ENCODE measurements at places on chromosomes 5 and 9.

- no peak for DNase-seq
Measured at GRCh38 chr9:128125580-128126354, 1.8 kb downstream of the PTGES2 start.

DNA sequence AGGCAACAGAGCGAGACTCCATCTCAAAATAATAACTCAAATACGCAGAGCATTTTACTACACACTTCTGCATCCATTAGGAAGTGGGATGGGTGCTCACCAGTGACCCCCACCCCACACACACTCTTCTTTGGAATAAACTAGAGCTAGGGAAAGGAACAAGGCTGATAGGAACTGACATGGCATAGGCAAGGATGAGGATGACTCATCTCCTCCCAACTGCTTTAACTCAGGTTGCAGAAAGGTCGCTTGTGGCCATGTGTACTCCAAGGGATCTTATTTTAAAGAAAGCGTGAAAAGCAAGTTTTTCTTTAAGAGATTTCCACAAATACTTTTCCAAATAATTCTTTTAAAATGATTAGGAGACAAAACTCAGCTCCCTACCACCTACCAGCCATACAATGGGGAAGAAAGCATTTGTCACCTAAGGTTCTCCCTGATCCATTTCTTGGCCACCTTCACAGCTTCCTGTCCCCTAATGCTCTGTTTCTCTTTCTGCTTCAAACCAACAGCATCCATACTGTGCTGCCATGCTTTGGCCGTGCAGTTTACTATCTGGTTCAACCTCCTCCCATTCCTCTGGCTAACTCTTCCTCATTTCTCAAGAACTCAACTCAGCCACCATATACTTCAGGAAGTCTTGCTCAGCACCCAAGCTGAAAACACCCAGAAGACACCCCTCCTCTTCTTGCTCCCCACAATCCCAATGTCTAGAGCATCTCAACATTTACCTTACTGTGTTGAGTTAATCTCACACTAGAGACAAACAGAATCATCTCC is 211.9 kb downstream of the ACTL7B start:
- DNase-seq = no peak

GRCh38 chr5:132489871-132490483 is 596 bp downstream of the IRF1 start:
- no peak for DNase-seq

- DNase-seq = no peak
Measured at GRCh38 chr5:102958481-102959011, 161.4 kb downstream of the GIN1 start.

GRCh38 chr5:168995024-168995423 is 305.9 kb downstream of the SLIT3 start:
- peak; percentile 47 for DNase-seq

DNA sequence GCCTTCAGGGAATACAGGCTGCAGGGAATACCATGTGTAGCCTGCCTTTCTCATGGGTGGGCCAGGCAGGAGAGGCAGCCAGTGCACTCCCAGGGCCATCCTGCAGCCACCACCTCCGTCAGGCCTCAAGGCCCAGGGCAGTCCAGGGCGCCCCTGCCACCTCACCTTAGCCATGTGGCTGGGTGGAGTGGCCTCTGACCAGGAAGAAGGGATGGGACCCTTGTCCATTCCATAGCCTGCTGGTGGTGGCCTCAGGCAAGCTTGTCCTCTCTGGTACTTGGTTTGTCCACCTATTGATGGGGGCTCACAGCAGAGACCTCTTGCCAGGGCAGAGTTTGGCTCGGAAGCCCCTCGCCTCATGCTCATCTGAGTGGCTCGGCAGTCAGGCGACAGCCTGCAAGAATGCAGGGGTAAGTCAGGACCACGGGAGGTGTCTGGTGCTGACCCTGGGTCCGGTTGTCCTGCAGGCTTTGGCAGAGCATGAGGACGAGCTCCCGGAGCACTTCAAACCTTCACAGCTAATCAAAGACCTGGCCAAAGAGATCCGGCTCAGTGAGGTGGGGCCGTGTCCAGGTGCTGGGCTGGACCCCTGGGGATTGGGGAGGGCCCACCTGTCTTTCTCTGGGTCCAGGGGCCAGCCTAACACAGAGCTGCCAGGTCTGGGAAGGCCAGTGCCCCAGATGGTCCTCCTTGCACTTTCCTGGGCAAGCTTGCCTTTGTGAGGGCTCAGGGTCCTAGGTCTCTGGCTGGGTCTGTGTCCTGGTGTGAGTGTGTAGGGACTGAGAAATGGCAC is 82.9 kb downstream of the PHF2 start:
- DNase-seq = no peak

DNA sequence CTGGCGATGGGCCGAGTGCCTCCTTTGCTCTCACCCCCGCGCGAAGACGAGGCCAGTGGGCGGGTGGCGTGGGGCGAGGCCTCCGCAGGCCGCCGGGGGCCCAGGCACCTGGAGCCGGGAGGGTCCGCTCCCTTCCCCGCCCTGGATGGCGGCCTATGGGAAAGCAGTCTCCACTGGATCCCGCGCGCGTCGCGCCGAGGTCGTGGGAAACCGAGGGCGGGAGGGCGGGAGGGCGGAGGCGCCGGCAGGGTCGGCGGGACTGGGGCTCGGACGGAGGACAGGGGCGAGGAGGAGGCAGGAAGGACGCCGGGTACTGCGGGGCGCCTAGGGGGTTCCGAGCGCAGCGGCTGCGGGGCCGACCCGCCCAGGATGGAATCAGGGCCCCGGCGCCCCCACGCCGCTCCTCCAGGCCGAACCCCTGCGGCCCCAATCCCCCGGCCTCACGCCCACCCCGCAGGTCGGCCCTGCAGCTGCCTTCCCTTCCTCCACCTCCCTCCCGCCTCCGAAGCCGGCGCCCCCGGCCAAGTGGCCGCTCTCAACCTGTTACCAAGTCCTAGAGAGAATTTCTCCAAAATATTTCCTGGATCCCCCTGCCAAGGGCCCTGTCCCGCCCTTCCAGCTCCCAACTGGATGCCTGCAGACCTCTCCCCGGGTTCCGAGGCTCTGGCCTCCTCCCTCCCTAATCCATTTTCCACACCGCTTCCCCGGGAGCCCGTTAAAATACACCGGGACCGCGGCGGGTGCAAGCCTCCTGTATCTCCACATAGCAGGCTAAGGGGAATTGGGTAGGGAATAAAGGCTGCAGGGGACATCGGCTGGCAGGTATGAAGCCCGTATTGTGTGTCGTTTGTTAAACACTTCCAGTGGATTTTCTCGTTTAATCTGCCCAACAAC is 146.3 kb downstream of the ERCC6L2 start:
- DNase-seq = peak; percentile 27

GRCh38 chr5:108266242-108266641 is 115.7 kb downstream of the FBXL17 start:
- DNase-seq = no peak

DNA sequence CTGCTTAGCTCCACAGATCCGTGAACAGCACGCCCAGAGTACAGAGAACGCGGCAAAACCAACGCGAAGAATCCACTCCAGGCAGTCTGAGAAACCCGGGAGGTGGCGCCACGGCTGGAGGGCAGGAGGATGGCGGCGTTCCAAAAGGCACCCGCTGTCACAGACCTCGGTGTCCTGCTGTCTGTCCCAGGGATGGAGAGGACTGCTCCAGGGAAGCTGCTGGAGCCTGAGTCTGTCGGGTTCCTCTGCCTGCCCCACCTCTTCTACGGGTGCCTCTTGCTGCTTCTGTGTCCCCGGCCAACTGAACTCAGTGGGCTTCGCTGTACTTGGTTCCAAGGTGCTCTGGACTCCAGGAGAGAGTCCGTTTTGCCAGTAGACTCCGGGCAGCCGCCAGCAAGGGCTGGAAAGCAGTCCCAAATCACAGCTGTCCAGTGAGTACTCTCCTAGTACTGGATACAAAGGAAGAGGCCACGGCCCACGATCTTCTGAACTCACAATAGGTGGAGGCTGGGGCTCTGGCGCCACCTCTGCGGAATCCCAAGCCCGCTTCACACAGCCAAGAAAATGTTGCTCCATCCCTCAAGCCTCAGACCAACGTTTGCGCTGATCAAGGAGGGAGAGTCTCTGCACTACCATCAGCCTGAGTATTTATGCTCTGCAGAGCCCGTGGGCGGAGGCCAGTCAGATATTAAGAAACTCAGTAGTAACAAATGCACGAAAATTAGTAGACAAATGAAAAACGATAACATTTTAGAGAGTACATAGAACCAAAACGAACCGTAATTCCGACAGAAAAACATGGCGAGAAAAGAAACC is 440 bp downstream of the ANXA2R start:
- DNase-seq = peak; percentile 65

- peak; percentile 10 for DNase-seq
Measured at GRCh38 chr9:7273575-7273974, 515.8 kb downstream of the KDM4C start.

DNA sequence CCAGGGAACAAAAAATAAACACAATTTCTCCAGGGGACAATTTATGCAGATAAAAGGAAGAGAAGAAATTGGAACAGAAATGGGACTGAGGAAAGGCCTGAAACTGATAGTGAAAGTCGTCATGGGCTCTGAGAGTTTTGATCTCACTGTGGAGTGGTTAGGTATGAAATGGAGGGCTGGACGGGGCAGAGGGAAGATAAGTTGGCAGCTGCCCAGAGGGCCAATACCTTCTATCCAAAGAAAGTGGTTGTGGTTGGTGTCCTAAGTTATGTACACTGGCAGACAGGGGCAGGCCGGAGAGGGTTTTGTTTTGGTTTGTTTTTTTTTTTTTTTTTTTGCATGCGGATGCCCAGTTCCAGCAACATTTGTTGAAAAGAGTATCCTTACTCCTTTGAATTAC is 46.1 kb downstream of the ZNF618 start:
- DNase-seq = no peak

- no peak for DNase-seq
Measured at GRCh38 chr5:153168241-153168640, 322.2 kb upstream of the GRIA1 start.

DNA sequence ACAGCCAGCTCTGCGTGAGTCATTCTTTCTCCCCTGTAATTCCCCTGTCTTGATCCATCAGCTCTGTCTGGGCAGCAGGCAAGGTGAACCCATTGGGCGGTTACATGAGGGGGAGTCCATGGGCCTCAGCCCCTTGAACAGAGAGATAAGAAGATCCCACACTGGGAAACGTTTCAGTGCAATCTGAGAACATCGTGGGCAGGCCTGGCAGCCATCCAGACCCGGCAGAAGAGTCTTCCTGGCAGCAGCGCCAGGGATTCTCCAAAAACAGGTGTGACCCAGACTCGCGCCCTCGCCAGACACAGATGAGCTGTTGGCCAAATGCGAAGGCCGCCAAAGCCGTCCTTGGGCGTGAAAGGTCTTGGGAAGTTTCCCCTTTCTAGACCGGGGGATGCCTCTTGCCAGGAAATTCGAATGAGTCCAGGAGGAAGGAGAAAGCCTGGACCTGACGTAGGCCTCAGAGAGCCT is 6.4 kb upstream of the SLC12A7 start:
- no peak for DNase-seq

DNA sequence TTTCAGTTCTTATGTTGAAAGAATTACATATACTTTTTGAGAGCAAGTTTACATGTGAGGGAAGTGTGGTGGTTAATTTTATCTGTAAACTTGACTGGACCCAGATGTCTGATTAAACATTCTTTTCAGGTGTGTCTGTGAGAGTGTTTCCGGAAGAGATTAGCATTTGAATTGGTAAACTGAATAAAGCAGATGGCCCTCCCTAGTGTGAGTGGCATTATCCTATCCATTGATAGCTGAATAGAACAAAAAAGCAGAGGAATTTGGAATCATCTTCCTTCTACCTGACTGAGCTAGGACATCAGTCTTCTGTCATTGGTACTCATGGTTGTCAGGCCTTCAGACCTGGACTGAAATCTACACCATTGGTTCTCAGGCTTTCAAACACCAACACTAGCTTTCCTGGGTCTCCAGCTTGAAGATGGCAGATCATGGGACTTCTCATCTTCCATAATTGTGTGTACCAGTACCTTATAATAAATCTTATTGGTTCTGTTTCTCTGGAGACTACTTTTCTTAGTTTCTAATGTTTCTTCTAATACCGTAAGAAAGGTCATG is 36.6 kb downstream of the NREP start:
- no peak for DNase-seq

GRCh38 chr9:114300846-114301797 is 21.8 kb upstream of the ORM1 start:
- DNase-seq = no peak

GRCh38 chr9:130021123-130021522 is 21.9 kb downstream of the FNBP1 start:
- no peak for DNase-seq

DNA sequence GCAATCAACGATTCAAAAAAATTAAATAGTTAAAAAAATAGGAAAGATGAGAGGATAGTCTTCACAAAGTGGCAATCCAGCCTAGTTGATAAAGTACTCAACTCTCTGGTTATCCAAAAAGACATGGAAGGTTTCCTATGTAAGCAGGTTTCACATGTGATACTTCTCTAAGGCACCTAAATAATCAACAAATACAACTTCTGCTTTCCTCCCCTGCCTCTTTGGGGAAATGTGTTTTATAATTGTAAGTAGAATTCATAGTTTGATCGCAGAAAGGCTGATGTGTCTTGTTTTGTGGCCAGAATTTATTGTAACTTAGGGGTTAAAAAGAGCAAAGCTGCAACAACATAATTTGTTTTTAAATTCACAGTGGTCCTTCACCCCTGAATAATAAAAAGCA is 855.5 kb upstream of the DMAC1 start:
- no peak for DNase-seq

DNA sequence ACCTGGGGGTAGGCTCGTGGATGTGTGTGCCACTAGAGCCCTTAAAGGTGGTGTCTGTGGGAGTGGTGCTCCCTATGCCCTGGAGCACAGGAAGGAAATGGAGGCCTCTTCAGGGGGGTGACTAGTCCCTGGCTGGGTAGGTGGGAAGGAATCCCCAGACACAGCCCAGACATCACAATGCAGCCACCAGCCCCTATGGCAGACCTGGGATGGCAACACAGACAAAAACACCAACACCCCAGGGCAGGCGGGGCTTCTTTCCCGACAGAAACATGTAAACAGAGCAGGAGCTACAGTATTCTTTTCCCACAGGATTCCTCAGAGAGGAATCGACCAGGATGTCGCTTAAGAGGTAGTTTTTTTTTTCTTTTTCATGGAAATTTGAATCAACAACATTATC is 10.4 kb upstream of the NR5A1 start:
- DNase-seq = no peak

- DNase-seq = no peak
Measured at GRCh38 chr9:96721303-96721702, 56.6 kb downstream of the ZNF510 start.

GRCh38 chr5:77066823-77067442 is 20.2 kb downstream of the ZBED3 start:
- DNase-seq = no peak

GRCh38 chr5:40404613-40405012 is 275.1 kb upstream of the PTGER4 start:
- DNase-seq = no peak

GRCh38 chr5:131812371-131813160 is 15.7 kb upstream of the FNIP1 start:
- DNase-seq = no peak

DNA sequence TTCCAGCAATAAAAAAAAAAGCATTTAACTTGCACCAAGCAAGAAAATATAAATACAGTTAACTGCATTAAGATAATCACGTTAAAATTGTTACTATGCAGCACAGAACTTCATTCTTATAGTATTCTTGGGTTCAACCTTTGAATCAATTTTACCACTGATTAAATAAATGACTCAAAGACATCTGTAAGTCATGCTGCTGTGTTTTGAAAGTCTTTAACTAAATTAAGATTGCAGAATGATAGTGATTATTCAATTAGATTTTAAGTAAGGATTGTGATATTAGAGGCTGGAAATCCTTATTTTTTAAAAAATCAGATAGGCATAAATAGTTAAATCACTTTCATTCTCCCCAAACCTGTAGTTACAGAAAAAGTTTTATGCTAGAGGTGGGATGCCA is 116.4 kb downstream of the SCAMP1 start:
- no peak for DNase-seq

GRCh38 chr9:121399126-121399882 is 29.3 kb upstream of the STOM start:
- DNase-seq = no peak

GRCh38 chr5:115735108-115735998 is 81.1 kb downstream of the CDO1 start:
- peak; percentile 19 for DNase-seq

All from hippocampal formation (tissue), 2 donors.